H1 (cell line): ENCODE measurements at places on chromosomes 16 and 17. TPM values are rescaled to one million over a fixed set of nuclear protein-coding genes. Genes with fewer than 3 reads are reported as not detected.

GRAPL gene
- polyA plus RNA-seq: 0.15 and 0.24 TPM in 2 replicates

- DNase-seq: no peak
Measured at GRCh38 chr17:77847221-77848085, 111.0 kb upstream of the TNRC6C start.

DNA sequence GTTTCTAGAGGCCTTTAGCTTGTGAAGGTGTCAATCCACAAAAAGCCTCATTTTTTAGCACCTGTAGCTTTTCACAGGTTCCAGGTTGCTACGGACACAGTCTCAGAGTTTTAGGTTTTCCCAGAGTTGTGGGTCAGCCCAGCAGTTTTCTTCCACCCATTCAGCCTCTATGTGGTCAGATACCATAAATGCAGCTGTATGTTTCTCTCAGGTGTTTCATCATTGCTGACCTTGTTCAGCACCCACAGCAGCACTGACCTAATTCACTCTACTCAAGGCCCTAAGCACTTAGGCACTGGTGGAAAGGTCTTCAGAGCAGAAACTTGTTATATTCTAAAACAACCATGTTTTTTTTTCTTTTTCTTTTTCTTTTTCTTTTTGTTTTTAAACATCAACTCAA, 15.0 kb upstream of the SPACA3 start:
- no peak for DNase-seq

DNA sequence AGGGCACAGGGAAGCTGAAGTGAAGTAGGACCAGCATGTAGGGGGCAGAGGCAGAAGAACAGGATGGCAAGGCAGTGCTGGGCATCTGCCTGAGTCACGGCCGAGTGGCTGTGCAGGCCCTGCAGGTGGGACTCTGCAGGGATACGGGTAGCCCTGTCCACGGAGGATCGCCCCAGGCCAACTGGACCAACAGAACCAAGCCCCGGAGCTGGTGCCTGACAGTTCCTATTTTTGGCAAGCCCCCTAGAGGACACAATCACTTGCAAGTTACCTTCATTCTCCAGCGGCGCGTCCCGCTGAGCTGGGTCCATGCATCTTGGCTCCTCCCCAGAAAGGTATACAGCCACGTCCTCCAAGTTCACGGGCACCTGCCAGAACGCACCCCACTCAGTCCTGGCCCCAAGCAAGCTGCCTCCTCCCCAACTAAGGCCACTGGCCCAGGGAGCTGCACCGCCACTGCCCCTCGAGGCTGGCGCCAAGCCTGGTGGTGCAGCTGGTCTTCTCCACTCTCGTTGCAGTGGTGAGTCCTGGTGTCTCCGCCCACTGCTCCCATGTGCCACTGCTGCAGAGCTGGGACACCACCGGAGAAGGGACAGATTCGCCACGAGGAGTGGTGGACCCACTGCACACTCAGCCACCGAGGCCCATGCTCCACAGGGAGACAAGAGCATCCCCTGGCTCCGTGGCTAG, 6.6 kb downstream of the ZNF500 start:
- no peak for DNase-seq

DNA sequence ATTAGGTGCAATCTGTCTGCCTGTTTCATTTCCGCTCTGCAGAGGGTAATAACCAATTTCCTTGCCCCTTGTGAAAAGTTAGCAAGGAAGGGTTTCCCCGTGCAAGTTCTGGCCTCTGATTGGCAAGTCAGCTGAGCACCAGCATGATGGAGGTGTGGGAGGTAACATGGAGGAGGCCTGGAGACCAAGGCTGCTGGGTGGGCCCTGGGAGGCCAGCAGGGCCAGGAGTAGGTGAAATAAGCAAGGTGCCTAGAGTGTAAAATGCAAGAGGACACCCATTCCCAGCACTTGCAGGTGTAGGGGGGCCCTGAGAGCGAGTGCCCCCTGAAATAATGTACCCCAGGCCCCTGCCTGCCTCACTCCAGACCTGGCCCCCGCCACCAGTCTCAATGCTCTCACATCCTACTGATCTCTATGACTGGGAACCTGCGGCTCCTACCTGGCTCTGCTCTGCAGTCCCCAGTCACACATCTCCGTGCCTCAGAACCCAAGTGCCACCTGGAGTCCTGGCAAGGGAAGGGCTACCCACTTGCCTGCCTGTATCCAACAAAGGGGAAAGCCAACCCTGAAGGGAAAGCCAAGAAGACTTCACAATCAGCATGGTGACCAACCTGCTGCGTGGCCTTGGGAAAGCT, 116.2 kb downstream of the C16orf78 start:
- DNase-seq: no peak

- DNase-seq: no peak
Measured at GRCh38 chr16:23505671-23506605, 4.4 kb downstream of the GGA2 start.

DNA sequence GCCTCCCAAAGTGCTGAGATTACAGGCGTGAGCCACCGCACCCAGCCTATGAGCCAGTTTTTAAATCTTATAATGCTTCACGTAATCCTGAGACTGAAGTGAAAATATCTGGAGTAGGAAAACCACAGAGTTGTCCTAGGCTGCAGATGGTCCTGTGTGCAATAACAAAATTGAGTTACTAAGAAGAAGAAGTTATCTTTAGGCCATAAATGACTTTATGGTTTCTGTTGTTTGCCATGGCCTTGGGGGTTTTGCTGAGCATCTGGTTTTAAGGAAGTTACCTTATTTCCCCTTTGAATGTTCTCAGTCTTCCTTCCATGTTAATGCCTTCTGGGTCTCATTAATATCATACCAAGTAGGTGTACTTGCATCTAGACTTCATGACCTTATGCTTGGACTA, 16.5 kb downstream of the NMT1 start:
- DNase-seq: no peak

GRCh38 chr16:65545413-65545956, 423.6 kb upstream of the CDH11 start:
- DNase-seq: no peak
